ENCODE measurements at places on chromosomes 3 and 15. TPM values are rescaled to one million over a fixed set of nuclear protein-coding genes. Genes with fewer than 3 reads are reported as not detected.
A peak's percentile ranks its signal among the peaks of the same experiment; 100 is the strongest.

GRCh38 chr15:73584699-73585420, 48.3 kb downstream of the NPTN start:
- H3K4me3 ChIP-seq: no peak overlapping the region
- DNase-seq: no peak
- H3K36me3 ChIP-seq: peaks cover 93% of the 10 kb centered on the region
- no peaks in the 10 kb centered on the region for H3K27me3 ChIP-seq
- peak overlapping the region; percentile 1 for H3K27ac ChIP-seq
- H3K4me1 ChIP-seq: peaks cover 35% of the 10 kb centered on the region

DNA sequence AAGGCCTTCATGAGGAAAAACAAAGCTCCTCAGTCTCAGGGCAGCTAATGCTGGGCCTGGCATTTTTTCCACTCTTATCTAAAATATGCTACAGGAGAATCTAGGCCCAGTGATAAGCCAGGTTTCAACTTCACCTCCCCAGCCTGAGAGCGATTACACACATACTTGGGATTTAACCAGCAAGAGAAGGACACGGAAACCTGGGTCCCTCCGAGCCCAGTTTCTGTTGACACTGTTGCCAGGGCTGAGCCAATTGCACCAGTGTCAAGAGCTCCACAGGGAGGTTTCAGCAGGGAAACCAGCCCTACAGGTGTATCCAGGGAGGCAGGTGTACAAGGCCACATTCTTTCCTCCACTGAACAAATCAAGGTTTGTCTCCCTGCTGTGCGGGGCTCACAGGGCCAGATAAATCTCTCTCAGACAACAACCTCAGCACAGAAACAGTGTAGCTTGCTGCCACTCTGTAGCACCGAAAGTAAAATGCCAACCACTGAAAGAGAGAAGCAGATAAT, 85.4 kb downstream of the MAGI1 start:
- DNase-seq: no peak
- no peak overlapping the region for H3K4me3 ChIP-seq
- no peaks in the 10 kb centered on the region for H3K27me3 ChIP-seq
- peak overlapping the region; percentile 45 for H3K27ac ChIP-seq
- H3K4me1 ChIP-seq: peaks cover 45% of the 10 kb centered on the region
- H3K36me3 ChIP-seq: no peaks in the 10 kb centered on the region

MESP1 gene
- total RNA-seq: 2.6 TPM

GRCh38 chr3:28940530-28940929, 340.3 kb upstream of the RBMS3 start:
- H3K36me3 ChIP-seq: no peaks in the 10 kb centered on the region
- no peaks in the 10 kb centered on the region for H3K27me3 ChIP-seq
- no peak overlapping the region for H3K4me3 ChIP-seq
- DNase-seq: no peak

DNA sequence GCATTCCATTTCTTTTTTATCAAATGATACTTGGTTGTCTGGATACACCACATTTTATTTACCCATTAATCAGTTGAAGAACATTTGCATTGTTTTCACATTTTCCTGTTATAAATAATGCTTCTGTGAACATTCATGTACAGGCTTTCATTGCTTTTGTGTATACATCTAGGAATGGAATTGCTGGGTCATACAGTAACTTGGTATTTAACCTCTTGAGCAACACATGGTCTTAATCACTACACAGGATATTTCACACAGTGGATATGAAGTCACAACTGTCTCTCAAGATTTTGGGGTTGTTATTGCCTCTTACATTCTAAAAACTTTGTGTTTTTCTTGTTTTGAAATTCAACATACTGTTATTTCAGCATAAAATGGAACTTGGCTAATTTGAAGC, 48.2 kb downstream of the C3orf85 start:
- no peaks in the 10 kb centered on the region for H3K36me3 ChIP-seq
- H3K27me3 ChIP-seq: no peaks in the 10 kb centered on the region
- H3K4me1 ChIP-seq: no peaks in the 10 kb centered on the region
- H3K4me3 ChIP-seq: no peak overlapping the region
- H3K27ac ChIP-seq: no peak overlapping the region

DNA sequence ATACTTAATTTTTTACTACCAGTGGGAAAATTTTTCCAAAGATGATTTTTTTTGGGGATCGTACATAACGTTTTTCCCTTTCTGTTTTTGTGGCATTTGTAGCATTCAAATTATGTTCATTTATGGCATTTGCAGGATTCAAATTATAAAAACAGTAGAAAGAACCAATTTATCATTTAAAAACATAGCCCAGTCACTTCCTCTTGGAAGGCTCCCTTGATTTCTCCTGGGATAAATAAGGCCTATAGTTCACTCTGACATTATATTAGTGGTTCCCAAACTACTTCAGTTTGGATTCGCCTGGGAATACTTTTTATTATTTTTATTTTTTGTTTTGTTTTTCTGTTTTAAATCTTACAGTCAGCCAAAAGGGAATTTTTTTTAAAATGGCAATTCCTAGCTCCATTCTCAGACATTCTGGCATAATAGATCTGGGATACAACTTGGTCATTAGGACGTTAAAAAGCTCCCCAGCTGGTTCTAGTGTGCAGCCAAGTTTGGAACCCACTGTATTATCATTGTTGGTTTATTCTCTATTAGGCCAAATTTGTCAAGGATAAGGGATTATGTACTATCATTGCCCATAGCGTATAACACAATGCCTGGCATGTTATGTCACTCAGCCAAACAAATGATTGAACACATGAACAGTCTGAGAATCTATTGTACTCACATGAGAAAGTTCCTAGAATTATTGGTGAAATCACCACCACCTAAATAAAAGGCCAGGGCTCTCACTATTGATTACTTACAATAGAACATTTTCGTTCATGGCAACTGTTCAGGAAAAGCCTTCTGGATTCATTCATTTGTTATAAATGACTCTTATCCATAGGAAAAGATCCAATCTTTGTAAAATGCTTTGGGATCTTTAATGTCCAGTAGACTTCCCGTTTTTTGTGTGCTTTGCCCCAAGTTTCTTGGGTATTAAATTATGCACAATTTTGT, 28.9 kb downstream of the RARB start:
- no peaks in the 10 kb centered on the region for H3K36me3 ChIP-seq
- peak overlapping the region; percentile 83 for H3K27ac ChIP-seq
- DNase-seq: peak; percentile 12
- no peak overlapping the region for H3K4me3 ChIP-seq
- no peaks in the 10 kb centered on the region for H3K27me3 ChIP-seq

DNA sequence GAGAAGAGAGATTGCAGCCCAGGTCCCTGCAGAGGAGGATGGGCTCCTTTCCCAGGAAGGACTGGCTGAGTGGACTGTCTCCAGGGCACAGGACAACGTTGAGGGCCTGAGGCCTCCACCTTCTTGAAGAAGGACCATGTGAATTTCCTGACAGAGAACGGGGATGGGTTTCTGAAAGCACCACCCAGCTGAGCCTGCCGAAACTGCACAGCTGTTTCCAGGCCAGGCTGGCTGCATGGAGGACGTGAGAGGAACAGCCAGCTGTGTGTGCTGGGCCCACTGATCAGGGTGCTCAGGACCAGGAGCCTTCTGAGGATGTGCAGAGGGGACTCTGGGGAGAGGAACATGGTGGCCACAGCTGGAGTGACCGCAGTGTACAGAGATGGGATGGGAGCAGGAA, 39.2 kb downstream of the HMCES start:
- H3K27me3 ChIP-seq: no peaks in the 10 kb centered on the region
- H3K27ac ChIP-seq: no peak overlapping the region
- H3K4me3 ChIP-seq: no peak overlapping the region
- H3K36me3 ChIP-seq: peaks cover 11% of the 10 kb centered on the region
- no peak for DNase-seq
- H3K4me1 ChIP-seq: peaks cover 17% of the 10 kb centered on the region

DNA sequence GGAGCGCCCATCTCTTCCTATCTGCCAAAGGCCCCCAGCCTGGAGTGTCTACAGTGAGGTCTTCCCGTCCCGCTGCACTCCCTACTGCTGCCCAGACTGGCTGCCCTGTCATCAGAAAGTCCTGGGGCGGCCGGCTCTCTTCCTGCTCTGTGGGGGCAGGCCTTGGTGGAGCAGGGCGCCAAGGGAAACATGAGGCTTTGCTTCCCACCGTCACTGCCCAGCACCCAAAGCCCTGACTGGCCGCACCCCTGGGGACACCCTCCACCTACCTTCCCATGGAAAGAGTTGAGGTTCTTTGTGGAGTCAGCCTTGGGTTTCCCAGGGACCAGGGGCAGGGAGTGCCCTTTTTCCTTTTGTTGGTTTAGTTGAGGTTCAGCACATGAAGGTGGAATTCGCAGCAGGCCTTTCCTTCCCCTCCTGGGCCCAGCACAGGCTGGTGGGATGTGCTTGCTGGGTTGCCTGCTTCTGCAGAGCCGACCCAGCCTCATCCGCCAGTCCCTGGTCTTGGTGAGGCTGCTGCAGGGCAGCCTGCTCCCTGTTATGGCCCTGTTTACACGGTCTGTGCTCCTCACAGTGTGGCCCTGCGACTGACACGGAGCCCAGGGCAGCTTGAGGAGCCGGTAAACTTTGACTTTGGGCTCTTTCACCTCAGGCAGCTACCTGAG, 51.8 kb upstream of the PLXNA1 start:
- DNase-seq: no peak
- no peaks in the 10 kb centered on the region for H3K36me3 ChIP-seq
- peaks cover 32% of the 10 kb centered on the region for H3K4me1 ChIP-seq
- H3K4me3 ChIP-seq: no peak overlapping the region

GRCh38 chr3:135907422-135908165, 57.9 kb upstream of the PPP2R3A start:
- H3K36me3 ChIP-seq: no peaks in the 10 kb centered on the region
- DNase-seq: peak; percentile 55
- no peak overlapping the region for H3K4me3 ChIP-seq
- H3K27me3 ChIP-seq: no peaks in the 10 kb centered on the region

GRCh38 chr3:104273046-104273649, 1093.6 kb upstream of the ALCAM start:
- no peak overlapping the region for H3K4me3 ChIP-seq
- no peaks in the 10 kb centered on the region for H3K4me1 ChIP-seq
- no peak overlapping the region for H3K27ac ChIP-seq
- no peaks in the 10 kb centered on the region for H3K36me3 ChIP-seq
- DNase-seq: no peak

DNA sequence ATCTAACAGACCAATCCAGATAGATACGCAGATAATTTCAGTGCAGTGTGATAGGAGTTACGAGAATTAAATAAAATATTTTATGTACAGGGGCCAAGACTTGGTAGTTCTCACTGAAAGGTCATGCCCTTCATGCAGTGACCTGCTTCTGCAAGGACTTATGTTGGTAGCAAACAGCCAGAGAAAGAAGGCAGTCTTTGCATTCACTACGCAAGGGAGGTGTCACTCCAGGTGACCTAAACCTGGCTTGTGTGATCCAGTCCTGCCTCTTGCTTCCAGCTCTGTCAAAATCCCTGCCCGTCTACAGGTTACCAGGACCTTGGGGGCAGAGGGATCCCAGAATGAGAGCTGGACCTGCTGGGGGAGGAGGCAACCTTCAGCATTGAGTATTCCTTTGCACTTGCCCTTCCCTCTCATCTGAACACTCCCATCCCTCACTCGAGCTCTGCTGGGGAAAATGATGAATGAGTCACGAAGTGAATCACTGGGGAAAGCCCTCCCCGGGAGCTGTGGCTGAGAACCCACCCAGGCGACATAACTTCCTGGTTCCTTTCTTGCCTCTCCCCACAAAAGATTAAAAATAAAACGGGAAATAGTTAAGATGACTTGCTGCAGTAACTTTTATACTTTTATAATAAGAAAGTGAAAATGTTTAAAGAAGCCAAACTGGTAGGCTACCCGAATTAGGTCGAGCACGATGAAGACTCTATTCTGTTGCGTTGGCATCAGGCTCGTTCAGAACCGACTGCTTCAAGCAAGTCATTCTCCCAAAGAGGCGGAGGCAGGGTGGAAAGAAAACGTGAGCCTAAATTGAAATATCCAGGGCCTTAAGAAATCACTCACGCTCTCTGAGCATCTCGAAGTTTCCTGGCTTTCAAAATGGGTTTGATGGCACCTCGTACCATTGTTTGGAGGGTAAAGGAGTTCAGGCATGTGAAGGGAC, 216.1 kb downstream of the SLCO3A1 start:
- H3K36me3 ChIP-seq: no peaks in the 10 kb centered on the region
- peaks cover 43% of the 10 kb centered on the region for H3K4me1 ChIP-seq
- no peaks in the 10 kb centered on the region for H3K27me3 ChIP-seq
- H3K4me3 ChIP-seq: peak overlapping the region; percentile 20

GRCh38 chr15:65987100-65987499, 117.8 kb downstream of the RAB11A start:
- peaks cover 3% of the 10 kb centered on the region for H3K4me1 ChIP-seq
- H3K27me3 ChIP-seq: peaks cover 13% of the 10 kb centered on the region
- no peak for DNase-seq

- DNase-seq: no peak
- H3K4me3 ChIP-seq: no peak overlapping the region
- H3K4me1 ChIP-seq: peaks cover 2% of the 10 kb centered on the region
- no peaks in the 10 kb centered on the region for H3K27me3 ChIP-seq
Measured at GRCh38 chr3:33665294-33665693, 52.8 kb downstream of the CLASP2 start.

DNA sequence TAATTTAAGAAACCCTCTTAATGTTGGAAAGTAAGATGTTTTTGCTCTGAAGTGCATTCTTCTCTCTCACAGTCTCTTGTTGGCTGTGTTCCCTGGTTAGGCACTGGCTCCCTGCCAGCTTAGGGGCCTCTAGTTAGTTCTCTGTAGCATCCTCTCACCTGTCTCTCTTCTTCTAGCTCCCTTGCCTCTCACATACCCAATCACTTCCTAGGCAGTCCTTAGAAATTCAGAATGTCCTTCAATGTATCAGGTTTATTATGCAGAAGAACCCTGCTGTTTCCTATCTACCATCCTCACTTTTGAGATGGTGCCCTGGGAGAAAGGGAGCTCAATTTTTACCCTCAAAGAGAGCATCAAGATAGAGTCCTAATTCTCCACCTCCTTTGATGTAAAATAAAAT, 36.2 kb upstream of the CPNE4 start:
- H3K4me3 ChIP-seq: no peak overlapping the region
- no peak for DNase-seq
- no peaks in the 10 kb centered on the region for H3K36me3 ChIP-seq
- no peak overlapping the region for H3K27ac ChIP-seq
- H3K27me3 ChIP-seq: no peaks in the 10 kb centered on the region

TTLL13 gene
- total RNA-seq: 0.32 TPM

TIMP4 gene
- 26.7 TPM for total RNA-seq

ZDHHC23 gene
- total RNA-seq: 2.5 TPM
